ENCODE measurements at places on chromosomes 13 and 19.

- DNase-seq = no peak
Observed at GRCh38 chr13:105597573-105597972, 937.9 kb downstream of the EFNB2 start.

DNA sequence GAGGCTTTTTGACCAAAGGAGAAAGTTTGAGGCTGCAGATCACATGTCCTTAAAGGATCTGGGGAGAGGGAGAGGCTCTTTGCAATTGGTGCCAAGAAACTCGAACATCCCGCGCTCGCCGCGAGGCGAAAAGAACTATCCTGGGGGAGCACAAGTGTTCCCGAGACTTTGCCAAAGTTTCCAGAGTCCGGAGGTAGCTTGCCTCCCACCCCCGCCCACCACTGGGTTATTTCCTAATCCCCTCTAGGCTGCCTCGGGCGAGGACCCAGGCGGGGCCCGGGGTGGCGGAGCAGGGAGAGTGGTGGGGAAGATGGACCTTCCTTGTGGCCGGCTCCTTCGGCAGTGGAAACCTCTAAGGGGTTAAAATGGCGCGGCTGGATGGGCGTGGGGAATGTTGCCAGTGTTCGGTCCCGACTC lies 114.5 kb downstream of the KCNRG start:
- no peak for DNase-seq

GRCh38 chr19:56930647-56931535 lies 90.4 kb upstream of the PEG3 start:
- DNase-seq = no peak

GRCh38 chr13:109787135-109787954 lies 962 bp upstream of the IRS2 start:
- no peak for DNase-seq

DNA sequence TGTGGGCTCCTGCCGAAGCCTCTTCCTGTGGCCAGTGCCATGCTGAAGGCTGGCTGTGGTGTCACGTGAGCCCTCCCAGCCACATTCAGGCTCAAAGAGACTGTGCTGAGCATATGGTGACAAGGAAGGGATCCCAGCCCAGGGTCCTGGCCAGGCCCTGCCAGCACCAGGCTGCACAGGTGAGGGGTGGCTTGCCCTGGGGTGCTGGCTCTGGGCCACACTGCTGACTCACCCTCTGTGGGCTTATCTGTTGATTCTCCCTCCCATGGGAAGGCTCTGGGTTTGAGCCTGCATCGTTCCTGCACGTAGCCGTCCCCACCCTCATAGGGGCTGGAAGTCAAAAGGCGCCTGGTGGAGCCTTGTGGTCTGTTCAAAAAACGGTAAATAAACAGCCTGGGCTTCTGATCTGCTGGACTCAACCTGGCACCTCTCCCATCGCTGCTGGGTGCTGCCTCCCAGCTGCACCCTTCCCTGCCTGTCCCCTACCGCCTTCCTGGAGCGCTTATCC lies 31.1 kb downstream of the DNM2 start:
- DNase-seq = no peak

DNA sequence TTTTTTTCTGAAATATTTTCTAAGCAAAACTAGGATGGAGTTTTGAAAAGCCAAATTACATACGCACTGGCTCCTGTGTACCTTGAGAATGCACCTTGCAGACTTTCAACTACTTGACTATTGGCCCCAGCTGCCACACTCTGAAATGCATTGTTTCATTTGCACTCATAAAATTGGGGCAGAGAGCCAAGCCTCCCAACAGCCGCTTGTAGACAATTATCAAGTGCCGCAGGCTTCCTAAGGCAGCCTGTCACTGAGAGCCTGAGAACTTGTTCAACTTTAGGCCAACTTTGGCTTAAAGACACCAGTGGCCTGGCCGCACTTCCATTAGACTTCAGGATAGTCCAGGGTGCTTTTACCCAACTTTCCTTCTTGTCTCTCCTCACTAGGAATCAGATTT lies 115.7 kb upstream of the STARD13 start:
- no peak for DNase-seq

GRCh38 chr13:79018166-79018565 lies 359.2 kb upstream of the OBI1 start:
- no peak for DNase-seq

DNA sequence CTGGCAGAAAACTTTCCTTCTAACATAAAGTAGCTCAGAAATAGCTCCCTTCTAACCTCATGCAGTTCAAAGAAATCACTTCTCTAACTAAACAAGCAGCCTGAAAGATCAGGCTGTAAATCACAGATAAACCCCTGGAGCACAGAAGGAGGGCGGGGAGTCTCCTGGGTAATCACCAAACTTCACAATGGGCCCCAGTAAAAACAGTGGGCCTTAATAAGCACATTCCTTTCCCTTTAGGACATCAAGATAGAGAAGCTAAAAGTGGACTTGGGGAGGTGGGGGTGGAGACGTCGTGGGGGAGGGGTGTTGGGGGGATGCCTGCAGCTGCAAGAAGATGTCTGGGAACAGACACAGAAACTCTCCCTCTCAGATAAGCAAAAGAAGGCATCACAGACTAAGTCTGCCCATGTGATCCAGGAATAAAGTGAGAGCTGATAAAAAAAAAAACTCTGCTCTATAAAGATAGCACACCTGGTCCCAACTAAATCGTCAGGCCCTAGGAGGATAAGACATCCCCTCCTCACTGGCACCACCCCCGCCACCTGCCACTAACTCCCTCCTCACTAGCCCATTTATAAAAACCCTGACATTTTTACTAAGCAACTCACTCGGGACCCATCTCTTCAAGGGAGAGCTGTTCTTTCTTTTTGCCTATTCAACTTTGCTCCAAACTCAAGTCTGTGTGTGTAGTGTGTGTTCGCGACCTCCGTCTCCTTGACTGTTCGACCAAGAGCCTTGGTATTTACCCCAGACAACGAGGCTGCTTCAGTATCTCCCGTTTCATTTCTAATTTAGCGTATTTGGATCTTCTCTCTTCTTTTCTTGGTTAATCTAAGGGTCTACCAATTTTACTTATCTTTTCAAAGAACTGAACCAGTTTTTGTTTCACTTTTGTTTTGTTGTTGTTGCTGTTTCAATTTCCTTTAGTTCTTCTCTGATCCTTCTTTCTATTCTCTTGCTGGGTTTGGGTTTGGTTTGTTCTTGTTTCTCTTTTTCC lies 31.7 kb downstream of the DNAJC15 start:
- DNase-seq = no peak

DNA sequence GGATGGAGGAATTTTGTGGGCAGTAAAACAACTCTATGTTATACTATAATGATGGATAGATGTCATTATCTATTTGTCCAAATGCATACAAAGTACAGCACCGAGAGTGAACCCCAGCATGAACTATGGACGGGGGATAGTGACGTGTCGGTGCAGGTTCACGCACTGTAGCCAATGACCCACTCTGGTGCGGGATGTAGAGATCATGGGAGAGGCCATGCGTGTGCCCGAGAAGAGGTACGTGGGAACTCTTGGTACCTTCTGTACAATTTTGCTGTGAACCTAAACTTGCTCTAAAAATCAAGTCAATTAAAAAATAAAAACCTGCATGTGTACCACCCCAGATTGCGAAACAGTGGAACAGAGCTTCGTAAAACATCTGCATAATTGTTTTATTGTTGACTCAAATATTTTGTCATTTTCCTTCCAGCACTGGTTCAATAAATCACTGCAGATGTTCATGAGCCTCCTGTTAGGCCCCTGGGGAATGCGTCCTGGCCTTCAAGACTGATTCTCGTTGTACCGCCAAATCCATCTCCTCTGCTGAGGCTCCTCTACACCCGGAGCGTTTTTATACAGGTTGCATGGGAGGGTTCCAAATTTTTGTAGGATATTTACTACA lies 30.9 kb downstream of the COL4A1 start:
- DNase-seq = no peak

DNA sequence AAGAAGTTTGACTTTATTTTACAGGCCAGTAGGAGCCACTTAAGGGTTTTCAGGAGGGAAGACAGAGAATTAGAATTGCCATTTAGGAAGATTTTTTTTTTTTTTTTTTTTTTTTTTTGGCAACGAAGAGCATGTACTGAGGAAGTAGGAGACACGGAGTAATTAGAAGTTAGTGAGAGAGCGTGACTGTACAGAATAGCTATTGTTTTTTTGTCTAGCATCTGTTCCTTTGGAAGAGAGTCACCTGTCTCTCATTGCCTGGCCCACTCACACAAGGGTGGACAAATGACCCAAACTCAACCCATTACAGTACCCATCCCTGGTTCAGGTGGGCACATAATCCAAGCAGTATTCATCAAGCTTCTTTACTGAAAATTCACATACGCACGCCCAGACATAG lies 166.7 kb downstream of the LACC1 start:
- no peak for DNase-seq

DNA sequence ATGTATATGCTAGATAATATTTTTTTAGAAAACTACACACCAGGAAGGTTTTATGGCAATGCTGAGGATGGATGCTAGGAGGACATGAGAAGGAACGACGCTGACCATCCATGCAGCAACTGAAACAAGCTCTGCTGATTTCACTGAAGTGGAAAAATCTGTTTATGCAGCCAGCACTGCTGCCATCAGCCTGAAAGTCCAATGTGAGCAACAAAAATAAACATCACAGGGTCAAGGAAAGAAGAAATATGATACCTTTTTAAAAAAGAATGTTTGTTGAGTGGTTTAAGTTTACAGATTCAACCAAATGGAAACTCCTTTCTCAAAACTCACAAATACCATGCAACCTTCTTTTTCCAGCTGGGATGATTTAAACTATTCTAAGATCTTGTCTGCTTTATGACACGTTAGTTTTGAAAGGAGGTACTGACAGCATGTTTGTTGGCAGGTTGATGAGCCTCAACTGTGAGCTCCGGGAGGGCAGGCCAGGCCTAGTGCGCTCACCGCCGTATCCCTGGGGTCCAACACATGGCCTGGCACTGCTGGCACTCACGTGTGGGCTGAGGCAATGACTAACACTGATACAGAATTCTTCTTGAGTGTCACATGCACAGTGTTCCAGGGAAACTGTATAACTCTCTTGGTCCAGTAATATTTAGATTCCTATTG lies 46.8 kb downstream of the LATS2 start:
- no peak for DNase-seq

DNA sequence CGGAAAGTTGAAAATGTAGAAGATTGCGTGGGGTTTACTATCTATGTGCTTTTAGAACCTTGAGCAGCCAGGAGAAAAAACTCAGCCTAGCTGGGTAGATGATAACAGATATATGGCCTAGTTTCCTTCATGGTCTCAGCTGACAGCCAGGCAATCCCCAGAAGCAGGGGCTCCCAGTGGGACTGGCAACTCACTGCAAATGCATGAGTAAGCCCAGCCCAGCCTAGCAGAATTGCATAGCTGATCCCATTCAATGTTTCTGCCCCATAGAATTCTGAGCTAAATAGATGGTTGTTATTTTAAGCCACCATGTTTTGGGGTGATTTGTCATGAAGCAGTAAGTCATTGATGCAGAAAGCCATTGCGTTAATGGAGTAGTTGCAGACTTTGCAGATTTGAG lies 108.5 kb downstream of the ERCC5 start:
- DNase-seq = no peak

GRCh38 chr19:7554990-7555864 lies 19.7 kb downstream of the PNPLA6 start:
- DNase-seq = no peak

DNA sequence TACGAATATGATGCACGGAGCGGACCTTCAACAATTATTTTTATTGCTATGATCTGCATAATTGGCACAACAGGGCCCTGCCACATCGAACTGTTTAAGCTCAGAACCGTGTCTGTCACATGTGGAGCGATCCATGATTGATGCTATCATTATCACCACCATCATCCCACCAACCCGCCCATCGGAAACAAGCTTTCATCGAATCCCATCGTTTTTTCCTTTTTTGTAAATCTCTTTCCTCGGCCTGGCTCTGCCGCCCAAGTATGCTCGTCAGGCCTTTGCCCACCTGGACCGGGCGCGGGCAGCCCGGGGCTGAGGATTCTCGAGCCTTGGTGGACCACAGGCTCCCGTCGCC lies 533 bp upstream of the DCAF15 start:
- DNase-seq = no peak

GRCh38 chr13:50589651-50590054 lies 253.8 kb downstream of the DLEU7 start:
- DNase-seq = no peak

GRCh38 chr13:24900507-24900906 lies 136.5 kb downstream of the RNF17 start:
- DNase-seq = no peak

GRCh38 chr19:812049-812746 lies 9.6 kb downstream of the PLPPR3 start:
- DNase-seq = no peak

GRCh38 chr19:1373534-1374249 lies 10.0 kb upstream of the NDUFS7 start:
- DNase-seq = no peak

- DNase-seq = peak; percentile 18
Observed at GRCh38 chr13:25874907-25875306, 176.9 kb downstream of the SHISA2 start.

GRCh38 chr19:55333870-55334269 lies 5.8 kb upstream of the KMT5C start:
- DNase-seq = no peak

DNA sequence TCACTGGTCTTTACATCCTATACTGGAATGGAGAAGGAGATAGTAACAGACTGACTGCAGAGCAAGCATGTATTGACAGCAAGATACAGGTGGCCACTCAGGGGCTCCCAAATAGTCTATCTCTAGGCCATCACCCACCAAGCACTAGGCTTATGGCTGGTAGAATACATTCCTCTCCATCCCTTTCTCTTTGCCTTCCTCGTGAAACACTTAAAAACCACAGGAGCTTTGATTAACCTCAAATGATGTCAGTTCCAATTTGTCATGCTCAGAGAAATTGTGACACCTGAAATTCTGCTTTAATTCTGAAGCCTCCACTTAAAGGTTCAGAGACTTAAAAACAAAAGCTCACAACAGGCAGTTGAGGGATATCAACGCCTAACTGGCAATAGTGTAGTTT lies 17.2 kb downstream of the ENOX1 start:
- DNase-seq = no peak

GRCh38 chr13:114141261-114141996 lies 9.0 kb upstream of the RASA3 start:
- DNase-seq = no peak

DNA sequence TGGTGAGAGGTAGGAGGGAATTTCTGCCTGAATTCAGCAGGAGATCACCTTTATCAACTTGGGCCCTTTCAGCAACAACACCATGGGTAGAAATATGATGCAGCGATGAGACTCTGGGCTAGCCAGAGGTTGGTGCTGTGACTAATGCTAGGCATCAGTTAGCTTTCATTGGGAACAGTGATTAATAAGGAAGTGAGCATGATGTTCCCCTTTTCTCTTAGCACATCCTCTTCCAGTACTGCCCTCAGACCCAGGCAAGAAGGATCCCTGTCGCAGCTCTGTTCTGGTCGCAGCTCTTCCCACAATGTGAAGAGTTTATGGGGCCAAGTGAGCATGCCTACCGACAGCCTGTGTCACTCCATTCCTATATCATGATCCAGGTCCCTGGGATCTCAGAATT lies 100.5 kb downstream of the FLT1 start:
- DNase-seq = no peak

DNA sequence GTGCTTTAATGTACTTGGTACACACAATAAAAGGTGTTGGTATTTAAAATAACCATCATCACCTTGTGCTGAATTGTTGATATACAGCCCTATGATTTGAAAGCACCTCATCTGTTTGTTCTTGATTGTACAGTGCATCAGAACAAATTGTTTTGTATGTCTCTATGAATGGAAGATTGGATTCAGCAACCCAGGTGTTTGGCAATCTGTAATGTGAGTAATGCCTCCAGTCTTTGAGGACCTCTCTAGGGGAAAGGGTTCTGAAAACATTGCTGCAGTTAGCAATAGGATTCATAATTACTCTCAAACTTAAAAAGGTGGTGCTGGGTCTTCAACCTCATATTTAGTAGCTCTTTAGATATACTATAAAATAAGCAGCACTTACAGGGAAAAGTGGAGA lies 341.8 kb downstream of the OXGR1 start:
- no peak for DNase-seq

Measured in stimulated activated CD4-positive, alpha-beta T cell treated with anti-CD3 and anti-CD28 coated beads, TNF-alpha, amount 100 ng/mL, for 1 hour (primary cell).